ENCODE measurements at places on chromosomes 1 and 21.

DNA sequence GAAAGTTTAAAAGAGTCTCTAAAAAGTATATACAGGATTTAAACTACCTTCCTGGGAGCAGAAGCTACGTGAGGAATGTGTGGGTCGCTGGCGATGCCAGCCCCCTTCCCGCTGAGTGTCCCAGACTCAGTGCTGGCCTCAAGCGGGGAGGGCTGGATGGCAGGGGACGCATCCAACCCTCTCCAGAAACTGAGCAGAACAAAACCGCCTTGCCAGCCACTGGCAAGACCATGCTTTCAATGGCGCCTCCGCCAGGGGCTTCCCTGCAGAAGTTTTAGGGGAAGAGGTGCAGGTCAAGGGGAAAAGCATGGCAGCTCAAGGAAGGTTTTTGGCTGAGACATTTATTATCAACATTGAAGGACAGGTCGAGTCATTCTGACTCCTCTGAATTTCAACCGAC is 26.1 kb downstream of the NADK start:
- no peak for DNase-seq

GRCh38 chr1:31099293-31100032 is 33.9 kb upstream of the PUM1 start:
- DNase-seq = no peak

GRCh38 chr21:16585896-16586295 is 856.1 kb downstream of the USP25 start:
- no peak for DNase-seq

GRCh38 chr1:204509186-204509635 is 7.0 kb upstream of the MDM4 start:
- DNase-seq = no peak

DNA sequence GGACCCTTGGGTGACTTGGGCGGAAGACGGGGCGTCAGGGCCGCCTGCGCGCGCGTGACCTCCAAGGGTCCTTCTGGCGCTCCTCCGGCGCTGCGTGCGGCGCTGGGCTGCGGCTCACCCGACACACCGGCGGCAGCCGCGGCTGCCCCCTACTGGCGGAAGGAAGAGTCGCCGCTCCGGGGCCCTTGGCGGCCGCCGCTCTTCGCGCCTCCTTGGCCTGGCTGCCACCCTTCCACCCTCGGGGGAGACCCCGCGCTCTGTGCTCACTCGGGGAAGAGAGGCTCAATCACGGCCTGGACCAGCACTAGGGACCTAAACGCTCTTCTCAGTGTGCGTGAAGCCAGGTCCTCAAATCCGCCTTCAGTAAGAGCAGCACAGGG is 89.7 kb downstream of the DMRTA2 start:
- peak; percentile 11 for DNase-seq

GRCh38 chr1:6080469-6080868 is 34.8 kb downstream of the KCNAB2 start:
- no peak for DNase-seq

DNA sequence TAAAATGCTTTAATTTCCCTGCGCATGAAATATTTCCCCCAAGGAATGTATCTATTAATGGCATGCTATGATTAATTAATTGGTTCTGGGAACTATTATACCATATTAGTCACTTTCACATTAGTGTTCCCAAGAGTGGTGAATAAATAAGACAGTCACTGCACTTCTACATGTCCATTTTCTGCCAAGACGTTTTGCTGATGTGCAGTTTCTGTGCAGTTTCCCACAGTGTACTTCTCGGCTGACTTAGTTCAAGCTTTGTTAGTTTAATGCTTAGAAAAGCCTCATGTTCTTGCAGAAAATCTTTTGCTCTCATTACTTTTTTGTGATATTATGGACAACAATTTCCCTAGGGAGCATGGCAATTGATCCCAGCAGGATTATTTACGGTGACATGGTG is 1014.5 kb downstream of the BRINP3 start:
- DNase-seq = no peak

GRCh38 chr1:226632922-226633351 is 84.4 kb downstream of the STUM start:
- DNase-seq = no peak

GRCh38 chr1:194568610-194569009 is 1382.2 kb upstream of the B3GALT2 start:
- DNase-seq = no peak

GRCh38 chr1:11053758-11054137 is 6.1 kb downstream of the SRM start:
- no peak for DNase-seq

GRCh38 chr1:55623311-55623710 is 408.1 kb upstream of the USP24 start:
- DNase-seq = no peak

DNA sequence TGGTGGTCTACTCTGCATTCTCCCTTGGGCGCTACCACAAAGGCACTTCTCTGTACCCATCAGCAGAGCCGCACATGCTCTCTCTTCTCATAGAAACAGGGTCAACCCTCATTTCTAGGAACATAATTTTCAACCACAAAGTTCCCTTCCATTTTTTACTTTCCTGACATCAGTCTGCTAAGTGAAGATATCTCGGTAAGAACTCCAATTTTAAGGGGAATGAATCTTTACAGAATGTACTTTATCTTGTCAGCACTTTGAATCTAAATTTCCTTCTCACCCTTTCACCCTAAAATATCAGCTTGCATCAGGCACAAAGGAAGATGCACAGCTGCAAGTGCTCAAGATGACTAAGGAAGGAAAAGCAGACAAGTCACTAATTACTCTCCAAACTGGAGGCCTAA is 545.9 kb downstream of the SMYD3 start:
- no peak for DNase-seq

DNA sequence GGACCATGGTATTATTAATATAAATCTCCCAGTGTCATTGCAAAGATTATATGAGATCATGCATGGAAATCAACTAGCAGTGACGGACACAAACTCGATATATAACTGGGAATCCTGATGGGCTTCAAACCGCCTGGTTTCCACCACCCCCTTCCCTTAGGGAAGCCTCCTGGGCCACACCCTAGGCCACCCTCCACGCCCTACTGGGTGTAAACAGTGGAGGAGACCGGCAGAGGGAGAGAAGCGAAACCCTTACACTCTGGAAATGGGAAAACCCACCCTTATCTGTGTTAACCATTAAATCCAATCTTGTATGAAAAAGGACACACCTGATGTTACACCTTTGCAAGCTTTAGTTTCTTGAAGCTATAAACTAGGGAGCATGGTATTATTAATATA is 595 bp upstream of the ZNHIT6 start:
- no peak for DNase-seq

DNA sequence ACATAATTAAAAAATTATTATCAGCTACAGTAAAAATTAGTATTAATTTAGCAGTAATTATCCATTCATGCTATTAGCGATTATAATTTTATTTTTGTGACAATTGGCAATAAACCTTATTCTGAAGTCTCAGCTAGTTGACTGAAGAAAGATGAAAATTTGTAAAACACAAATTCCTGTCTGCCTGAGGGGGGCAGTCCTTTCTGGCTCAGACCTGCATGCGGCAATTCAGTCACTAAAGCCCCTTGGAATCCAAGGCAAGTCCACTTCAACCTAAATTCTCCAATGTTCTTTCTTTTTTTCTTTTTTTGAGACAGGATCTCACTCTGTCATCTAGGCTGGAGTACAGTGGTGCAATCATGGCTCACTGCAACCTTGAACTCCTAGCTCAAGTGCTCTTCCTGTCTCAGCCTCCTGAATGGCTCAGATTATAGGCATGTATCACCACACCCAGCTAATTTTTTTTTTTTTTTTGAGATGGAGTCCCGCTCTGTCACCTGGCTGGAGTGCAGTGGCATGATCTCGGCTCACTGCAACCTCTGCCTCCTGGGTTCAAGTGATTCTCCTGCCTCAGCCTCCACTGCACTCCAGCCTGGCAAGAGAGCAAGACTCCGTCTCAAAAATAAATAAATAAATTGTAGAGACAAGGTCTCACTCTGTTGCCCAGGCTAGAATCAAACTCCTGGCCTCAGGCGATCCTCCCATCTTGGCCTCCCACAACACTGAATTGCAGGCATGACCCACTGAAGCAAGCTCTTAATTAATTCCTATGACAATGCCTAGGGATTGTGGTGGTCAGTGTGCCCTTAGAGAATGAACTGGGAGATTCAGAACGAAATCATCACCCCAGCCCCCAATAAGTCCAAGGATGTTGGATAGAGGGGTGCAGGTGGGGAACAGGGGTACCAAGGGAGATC is 24.2 kb upstream of the ITPKB start:
- DNase-seq = no peak

DNA sequence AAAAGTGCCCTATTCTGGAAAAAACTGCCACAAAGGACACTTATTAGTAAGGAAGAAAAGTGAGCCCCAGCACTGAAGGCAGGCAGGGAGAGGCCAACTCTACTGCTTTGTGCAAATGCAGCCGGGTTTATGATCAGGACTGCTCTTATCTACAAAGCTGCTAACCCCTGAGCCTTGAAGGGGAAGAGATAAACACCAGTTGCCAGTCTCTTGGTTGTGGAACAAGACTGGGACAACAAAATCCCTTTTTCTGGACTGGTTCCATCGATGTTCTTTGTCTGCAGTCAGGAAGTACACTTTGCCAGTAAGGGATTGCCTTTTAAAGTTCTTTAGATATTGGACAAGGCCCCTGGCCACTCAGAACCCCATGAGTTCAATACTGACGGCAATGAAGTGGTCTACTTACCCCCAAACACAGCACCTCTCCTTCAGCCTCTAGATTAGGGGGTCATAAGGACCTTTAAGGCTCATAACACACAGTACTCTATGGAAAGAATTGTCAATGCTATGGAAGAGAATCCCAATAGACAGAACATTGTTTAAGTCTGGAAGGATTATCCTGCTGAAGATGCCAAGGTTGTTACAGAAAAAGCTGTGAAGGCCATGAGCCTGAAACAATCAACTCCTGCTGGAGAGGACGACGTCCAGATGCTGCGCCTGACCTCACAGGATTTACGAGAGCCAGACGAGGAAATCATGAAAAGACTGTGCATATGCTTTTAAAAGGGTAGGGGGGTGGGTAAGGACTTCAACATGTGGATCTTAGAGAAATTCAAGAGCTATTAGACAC is 43.6 kb downstream of the GNB1 start:
- no peak for DNase-seq

DNA sequence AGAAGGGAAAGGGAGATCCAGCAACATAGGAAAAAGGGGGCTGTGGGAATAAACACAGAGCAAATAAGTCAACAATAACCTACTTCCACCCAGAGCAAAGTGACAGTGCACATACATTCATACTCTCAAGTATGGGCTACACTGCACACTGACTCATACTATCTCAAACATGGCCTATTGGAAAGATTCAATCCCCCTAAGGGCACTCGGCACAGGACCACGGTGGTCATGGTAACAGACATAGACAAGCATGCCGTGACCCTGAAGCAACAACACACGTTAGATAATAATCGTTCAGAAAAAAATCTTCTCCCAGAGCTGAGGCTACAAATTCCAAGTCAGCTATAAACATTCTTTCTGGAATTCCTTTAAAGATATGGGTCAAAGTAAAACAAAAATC is 16.8 kb upstream of the JAK1 start:
- DNase-seq = no peak

GRCh38 chr1:34113887-34114286 is 51.1 kb downstream of the CSMD2 start:
- no peak for DNase-seq

- no peak for DNase-seq
Measured at GRCh38 chr1:10838541-10838940, 42.1 kb upstream of the CASZ1 start.

DNA sequence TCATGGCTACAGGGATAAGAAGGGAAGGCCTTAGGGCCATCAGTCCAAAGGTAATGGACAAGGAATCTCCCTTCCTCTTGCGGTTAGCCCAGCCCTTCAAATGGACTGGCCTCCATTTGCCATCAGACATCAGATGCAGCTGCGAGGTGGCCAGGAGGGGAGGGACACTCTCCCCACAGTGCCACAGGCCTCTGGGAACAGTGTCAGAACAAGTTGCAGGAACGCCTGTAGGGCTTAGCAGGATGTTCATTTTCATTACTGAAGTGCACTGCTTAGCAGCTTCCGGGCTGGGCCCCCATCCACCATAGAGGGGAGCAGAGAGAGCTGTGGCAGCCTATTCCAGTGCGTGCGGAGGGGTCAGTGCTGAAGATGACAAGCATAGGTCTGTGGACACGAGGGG is 127.5 kb downstream of the GALNT2 start:
- DNase-seq = no peak

DNA sequence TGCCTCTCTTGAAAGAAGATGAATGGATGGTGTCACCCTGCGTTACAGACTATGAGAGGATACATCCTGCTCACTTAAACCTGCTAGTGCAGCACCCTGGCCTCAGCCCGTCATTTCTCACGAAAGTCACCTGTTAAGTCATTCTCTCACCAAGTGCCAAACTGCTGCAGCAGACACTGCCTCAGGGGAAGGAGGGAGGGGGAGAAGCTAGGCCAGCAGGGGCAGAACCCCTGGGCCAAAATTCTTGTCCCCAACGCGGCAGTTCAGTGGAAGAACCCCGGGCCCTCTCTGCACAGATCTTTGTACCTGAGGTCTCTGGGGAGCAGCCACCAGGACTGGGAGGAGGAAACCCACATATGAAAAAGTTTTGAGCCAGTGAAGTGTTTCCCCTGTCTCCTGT is 37.6 kb downstream of the SYT6 start:
- DNase-seq = no peak

- no peak for DNase-seq
Measured at GRCh38 chr1:203677771-203678170, 51.1 kb downstream of the ATP2B4 start.

DNA sequence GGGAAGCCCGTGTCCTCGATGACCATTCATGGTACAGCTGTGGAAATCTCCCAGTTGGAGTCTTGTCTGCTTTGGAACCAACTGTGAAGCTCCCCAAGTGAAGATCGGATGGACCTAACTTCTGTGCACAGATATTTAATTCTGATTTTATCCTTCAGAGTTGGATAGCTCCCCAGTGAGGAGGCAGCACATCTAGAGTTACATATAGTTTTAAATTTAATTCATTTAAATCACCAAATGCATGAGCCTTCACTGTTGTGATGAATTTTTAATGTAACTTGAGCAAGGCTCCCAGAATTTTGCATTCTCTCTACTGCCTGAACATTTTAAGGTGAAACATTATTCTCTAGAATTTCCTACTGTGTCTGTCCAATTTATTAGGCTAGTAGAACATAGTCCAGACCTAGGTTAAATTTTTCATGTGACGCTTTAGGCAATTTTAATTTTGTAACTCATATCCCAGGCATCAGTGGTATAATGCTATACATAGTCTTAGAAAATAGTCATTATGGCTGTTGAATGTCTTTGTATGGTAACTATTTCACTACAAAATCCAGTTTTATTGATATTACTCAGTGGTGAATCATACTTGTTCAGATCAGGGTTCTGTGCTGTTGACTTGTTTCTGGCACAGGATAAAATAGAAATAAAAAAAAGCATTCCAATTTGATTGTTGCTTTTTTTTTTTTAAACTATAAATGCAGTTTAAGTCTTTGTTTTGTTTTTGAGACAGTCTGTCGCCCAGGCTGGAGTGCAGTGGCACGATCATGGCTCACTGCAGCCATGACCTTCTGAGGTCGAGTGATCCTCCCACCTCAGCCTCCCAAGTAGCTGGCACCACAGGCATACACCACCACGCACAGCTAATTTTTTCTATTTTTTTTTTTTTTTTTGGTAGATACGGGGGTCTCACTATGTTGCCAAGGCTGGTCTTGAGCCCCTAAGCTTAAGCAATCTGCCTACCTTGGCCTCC is 66.9 kb downstream of the PRDM2 start:
- no peak for DNase-seq

- no peak for DNase-seq
Measured at GRCh38 chr21:23127973-23128372, 2129.8 kb downstream of the NCAM2 start.

GRCh38 chr1:19828546-19828945 is 13.5 kb upstream of the RNF186 start:
- no peak for DNase-seq

- DNase-seq = no peak
Measured at GRCh38 chr1:199292896-199293295, 654.1 kb downstream of the PTPRC start.

All from T-helper 1 cell (primary cell).